Aorta (tissue), 5 donors: ENCODE measurements at places on chromosomes 6 and 20. TPM values are rescaled to one million over a fixed set of nuclear protein-coding genes. Genes with fewer than 3 reads are reported as not detected.

DNA sequence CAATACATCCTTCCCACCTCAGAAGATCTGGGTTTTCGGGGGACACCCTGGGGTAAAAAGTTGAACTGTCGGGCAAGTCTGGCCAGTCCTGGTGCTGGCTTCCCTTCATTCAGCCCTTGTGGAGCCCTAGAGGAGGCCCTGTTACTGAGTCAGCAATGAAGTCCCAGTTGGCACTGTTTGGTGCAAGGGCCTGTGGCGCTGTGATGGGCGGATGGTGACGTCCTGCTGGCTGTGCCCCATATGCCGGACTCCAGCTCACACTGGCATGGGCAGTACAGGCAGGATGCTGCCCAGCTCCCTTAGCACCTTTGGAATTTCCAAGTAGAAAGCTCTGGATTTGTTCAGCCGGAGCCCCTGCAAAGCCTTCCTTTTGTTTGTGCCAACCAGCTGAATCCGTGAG lies 186.2 kb upstream of the PMEPA1 start:
- no peak overlapping the region for H3K4me3 ChIP-seq
- no peak for DNase-seq

DNA sequence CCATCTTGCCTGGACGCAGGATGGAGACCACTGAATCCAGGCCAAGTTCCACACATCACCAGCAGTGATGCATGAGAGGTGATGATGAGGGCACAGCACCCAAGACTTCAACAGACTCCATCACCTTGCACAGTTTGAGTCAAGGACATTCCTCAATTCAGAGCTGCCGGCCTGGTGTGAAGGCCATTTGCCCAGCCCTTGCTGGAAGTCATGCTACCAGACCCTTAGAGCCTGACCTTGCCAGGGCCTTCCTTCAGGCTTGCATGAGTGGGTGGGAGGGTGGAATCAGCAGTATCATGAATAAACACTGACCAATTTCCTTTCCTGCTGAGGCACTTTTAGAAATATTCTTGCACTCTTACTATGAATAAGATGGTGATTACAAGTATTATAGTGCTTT lies 130.2 kb upstream of the SSTR4 start:
- H3K27ac ChIP-seq, result no peak overlapping the region
- H3K4me1 ChIP-seq, result no peaks in the 10 kb centered on the region
- DNase-seq, result no peak
- no peak overlapping the region for H3K4me3 ChIP-seq
- no peaks in the 10 kb centered on the region for H3K27me3 ChIP-seq

LY6G5C gene
- 1.2 TPM for total RNA-seq

DNA sequence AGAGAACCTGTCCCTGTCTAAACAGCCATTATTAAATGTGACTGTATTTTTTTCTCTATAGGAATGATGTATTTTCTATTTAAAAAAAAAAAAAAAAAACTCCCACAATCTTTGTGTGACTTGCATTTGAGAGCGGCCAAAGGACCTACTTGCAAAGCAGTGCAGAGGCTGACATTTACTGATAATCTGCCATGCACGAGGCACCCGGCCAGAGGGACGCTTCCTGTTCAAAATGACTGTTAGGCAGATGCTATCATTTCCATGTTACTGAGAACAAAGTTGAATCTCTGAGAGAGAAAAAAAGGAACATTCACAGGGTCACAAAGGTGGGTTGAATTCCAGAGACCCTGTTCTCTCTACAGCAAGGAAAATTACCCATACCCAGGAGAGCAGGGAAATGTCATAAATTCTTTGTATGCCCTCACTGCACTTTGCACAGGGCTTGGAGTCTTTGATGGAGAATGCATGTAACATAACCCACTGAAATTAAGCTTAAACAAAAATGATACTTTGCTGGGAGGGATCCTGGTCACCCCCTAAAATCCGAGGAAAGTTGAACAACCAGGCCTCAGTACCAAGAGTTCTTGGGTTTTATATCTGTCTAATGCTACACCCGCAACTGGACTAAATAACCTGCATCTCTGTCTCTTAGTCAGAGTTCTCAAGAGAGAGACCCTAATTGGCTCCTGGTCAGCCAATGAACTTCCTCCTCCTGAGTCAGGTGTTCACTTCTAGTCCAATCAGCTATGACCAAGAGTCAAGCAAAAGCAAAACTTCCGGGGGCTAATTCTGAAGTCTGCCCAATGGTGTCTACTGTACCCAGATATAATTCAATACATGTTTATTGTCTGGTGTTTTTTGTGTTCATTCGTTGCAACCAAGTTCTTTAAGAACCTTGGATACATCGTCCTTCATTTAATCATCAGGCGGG lies 61.2 kb downstream of the GCLC start:
- DNase-seq, result no peak
- no peaks in the 10 kb centered on the region for H3K36me3 ChIP-seq
- no peaks in the 10 kb centered on the region for H3K4me1 ChIP-seq
- no peak overlapping the region for H3K4me3 ChIP-seq
- peaks cover 2% of the 10 kb centered on the region for H3K27me3 ChIP-seq

AARS2 gene
- 7.0 TPM for total RNA-seq

APOBEC2 gene
- not detected for total RNA-seq

PNLDC1 gene
- total RNA-seq, result 0.26 TPM

ID4 gene
- 85.1 TPM for total RNA-seq

GRCh38 chr6:1473166-1473565 lies 83.8 kb downstream of the FOXF2 start:
- no peak overlapping the region for H3K4me3 ChIP-seq
- no peaks in the 10 kb centered on the region for H3K4me1 ChIP-seq
- H3K27ac ChIP-seq, result no peak overlapping the region
- no peaks in the 10 kb centered on the region for H3K36me3 ChIP-seq
- DNase-seq, result no peak
